ENCODE measurements at places on chromosomes 2 and 18. TPM values are rescaled to one million over a fixed set of nuclear protein-coding genes. Genes with fewer than 3 reads are reported as not detected.
A peak's percentile ranks its signal among the peaks of the same experiment; 100 is the strongest.

AQP12B gene
- total RNA-seq, result not detected

SPC25 gene
- total RNA-seq, result 49.9 TPM

DNA sequence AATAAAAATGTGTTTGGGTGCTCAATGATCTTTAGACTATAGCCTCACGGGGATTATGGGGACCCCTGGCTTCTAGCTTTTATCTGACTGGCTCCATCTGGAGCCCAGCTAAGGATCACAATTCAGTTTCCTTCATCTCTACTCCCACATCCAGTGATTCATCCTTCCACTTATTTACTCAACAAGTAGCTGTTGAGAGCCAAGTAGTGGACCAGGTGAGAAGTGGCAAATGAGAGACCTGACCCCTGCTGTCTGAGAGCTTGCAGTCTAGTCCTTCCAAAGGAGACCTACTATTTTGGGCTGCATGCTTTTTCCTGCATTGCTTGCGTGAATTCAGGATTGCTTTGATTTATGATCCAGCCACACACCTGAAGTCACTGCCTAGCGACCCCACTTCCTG, 10.7 kb upstream of the DSG3 start:
- H3K27me3 ChIP-seq, result no peaks in the 10 kb centered on the region
- H3K4me3 ChIP-seq, result no peak overlapping the region
- no peaks in the 10 kb centered on the region for H3K36me3 ChIP-seq
- H3K27ac ChIP-seq, result no peak overlapping the region
- no peaks in the 10 kb centered on the region for H3K4me1 ChIP-seq

EN1 gene
- total RNA-seq, result not detected

TEX261 gene
- total RNA-seq, result 20.1 TPM

HAAO gene
- 12.2 TPM for total RNA-seq

- no peak overlapping the region for H3K4me3 ChIP-seq
- peak; percentile 20 for DNase-seq
- peaks cover 20% of the 10 kb centered on the region for H3K4me1 ChIP-seq
- no peaks in the 10 kb centered on the region for H3K36me3 ChIP-seq
- H3K27ac ChIP-seq, result no peak overlapping the region
- no peaks in the 10 kb centered on the region for H3K27me3 ChIP-seq
Observed at GRCh38 chr18:75162978-75163377, 46.0 kb downstream of the PTGR3 start.

GRCh38 chr2:140064243-140064642, 1284.1 kb upstream of the NXPH2 start:
- no peaks in the 10 kb centered on the region for H3K4me1 ChIP-seq
- DNase-seq, result no peak
- no peaks in the 10 kb centered on the region for H3K27me3 ChIP-seq
- no peak overlapping the region for H3K4me3 ChIP-seq
- no peaks in the 10 kb centered on the region for H3K36me3 ChIP-seq
- no peak overlapping the region for H3K27ac ChIP-seq

STON1 gene
- total RNA-seq, result 15.0 TPM

DNA sequence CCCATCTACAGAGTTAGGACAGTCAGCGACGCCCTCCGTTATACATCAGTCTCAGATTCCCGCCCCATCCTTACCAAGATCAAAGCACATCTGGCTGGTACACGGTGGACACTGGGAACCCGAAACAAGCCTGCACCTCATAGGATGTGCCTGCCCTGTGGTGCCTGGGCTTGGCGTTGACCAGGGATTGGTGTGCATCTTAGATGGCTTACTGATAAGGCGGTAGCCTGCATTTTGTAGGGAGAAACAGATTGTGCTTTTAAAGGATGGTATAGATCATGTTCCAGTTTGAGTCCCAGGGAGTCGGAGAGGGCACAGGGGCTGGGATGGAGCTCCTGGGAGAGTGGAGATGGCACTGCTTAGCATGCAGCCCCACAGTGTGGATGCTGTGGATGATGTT, 108.0 kb downstream of the EML6 start:
- H3K27me3 ChIP-seq, result no peaks in the 10 kb centered on the region
- H3K4me1 ChIP-seq, result no peaks in the 10 kb centered on the region
- H3K27ac ChIP-seq, result no peak overlapping the region
- DNase-seq, result no peak

KATNAL2 gene
- 5.7 TPM for total RNA-seq

GRCh38 chr2:65281627-65282351, 54.2 kb downstream of the ACTR2 start:
- DNase-seq, result peak; percentile 66
- no peak overlapping the region for H3K27ac ChIP-seq
- H3K4me1 ChIP-seq, result peaks cover 6% of the 10 kb centered on the region
- H3K27me3 ChIP-seq, result no peaks in the 10 kb centered on the region

DNA sequence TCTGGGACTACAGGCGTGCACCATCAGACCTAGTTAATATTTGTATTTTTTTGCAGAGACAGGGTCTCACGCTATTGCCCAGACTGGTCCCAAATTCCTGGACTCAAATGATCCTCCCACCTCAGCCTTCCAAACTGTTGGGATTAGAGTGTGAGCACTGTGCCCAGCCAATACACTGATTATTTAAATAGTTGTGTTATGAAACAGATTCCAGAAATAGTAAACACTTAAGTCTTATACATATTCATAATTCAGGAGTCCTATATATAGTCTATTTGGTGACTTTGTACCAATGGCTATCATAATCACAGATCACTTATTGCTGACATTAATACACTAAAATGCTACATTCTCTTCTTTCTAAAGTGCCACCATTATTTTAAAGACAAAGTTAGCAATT, 12.8 kb downstream of the NFU1 start:
- no peak for DNase-seq
- no peak overlapping the region for H3K27ac ChIP-seq
- H3K4me3 ChIP-seq, result no peak overlapping the region
- H3K36me3 ChIP-seq, result peaks cover 40% of the 10 kb centered on the region

- H3K27ac ChIP-seq, result no peak overlapping the region
- no peak for DNase-seq
- H3K4me1 ChIP-seq, result peaks cover 3% of the 10 kb centered on the region
- H3K4me3 ChIP-seq, result no peak overlapping the region
Observed at GRCh38 chr2:112634153-112634873, 11.4 kb upstream of the SLC20A1 start.

DNA sequence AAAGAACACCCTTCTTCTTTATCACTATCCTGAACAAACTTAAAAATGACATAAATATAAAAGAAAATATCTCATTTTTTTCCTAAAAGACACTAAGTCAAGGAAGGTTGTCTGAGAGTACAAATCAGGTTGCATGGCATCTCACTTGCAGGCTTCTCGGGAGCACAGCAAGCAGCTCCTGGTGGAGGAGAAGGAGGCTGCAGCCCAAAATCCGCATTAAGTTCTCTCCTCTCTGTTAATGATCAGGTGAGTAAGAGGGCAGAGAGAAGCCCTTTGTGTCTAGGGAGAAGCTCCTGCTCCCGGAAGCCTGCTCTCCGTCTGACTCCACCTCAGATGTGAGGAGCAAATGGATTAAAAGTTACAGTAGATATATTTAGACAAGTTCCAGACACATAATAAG, 35.0 kb upstream of the DOK6 start:
- no peaks in the 10 kb centered on the region for H3K36me3 ChIP-seq
- no peak overlapping the region for H3K4me3 ChIP-seq
- no peak overlapping the region for H3K27ac ChIP-seq
- DNase-seq, result peak; percentile 74

DNA sequence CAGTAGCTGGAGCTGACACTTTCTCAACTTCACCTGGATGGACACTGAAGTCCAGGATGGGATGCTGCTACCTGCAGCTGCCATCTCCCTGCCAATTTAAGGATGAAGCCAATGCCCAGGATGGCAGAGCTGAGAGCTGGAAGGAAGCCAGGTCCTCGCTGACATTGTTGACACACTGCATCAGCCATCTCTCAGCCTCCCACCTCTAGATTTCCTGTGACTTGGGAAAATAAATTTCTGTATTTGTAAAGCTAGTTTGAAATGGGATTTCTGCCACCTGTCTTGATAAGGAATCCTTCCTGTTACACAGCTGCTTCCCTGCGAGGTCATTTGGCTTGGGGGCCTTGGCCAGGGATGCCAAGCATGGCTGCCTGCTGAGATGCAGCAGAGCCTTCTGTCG, 43.5 kb downstream of the KCTD1 start:
- no peaks in the 10 kb centered on the region for H3K36me3 ChIP-seq
- H3K27me3 ChIP-seq, result no peaks in the 10 kb centered on the region
- H3K4me3 ChIP-seq, result no peak overlapping the region
- no peak overlapping the region for H3K27ac ChIP-seq
- DNase-seq, result no peak

CD28 gene
- total RNA-seq, result not detected

GRCh38 chr2:192196421-192197194, 1.9 kb upstream of the TMEFF2 start:
- H3K4me3 ChIP-seq, result peak overlapping the region; percentile 81
- H3K36me3 ChIP-seq, result no peaks in the 10 kb centered on the region

MC4R gene
- not detected for total RNA-seq

CEP76 gene
- total RNA-seq, result 17.5 TPM

Measured in endodermal cell (in vitro differentiated cells).